Naive thymus-derived CD4-positive, alpha-beta T cell (primary cell): ENCODE measurements at places on chromosomes 6 and 20.

DNA sequence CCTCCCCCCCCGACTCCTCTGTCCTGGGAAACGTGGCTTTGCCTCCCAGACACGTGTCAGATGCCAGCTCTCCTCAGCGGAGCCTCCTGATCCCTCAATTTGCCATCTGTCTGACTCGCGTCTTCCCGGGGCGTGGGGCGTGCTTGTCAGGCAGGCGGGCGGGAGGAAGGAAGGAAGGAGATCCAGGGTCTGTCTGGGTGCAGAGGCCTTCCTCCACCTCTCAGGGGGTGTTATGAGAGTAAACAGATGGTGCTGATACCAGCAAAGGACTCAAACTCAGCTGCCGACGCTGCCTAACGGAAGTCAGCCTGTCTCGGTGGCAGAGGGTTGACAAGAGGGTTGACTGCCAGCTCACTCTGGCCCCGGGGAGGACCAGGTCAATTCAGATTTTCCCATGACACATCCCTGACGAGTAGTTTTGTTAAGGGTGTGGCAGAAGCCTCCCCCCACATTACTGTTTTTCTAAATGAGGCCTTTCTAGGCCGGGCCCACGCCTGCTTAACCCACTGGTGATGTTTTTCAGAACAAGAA is 17.0 kb downstream of the UQCC2 start:
- DNase-seq = peak; percentile 28

GRCh38 chr20:18009116-18009515 is 40.3 kb downstream of the MGME1 start:
- DNase-seq = no peak

- DNase-seq = no peak
Observed at GRCh38 chr20:58018590-58018989, 209.9 kb downstream of the ANKRD60 start.

DNA sequence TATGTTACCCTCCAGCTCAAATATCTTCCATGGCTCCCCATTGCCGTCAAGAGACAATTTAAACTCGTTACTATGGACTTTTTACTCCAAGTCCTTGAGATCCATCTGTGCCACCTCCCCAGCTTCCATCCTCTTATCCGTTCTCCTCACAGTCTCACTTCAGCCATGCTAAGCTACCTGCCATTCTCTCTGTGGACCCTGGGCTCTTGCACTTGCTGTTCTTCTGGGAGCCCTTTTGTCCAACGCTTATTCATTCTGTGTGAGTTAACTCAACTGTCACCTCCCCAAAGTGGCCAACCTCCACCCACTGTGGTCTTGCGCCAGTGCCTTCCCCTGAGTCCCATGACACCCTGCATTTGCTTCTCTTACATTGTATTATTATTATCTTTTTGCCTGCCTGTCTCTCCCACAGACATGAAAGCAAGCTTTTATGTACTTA is 132.4 kb downstream of the BCAS1 start:
- DNase-seq = no peak

DNA sequence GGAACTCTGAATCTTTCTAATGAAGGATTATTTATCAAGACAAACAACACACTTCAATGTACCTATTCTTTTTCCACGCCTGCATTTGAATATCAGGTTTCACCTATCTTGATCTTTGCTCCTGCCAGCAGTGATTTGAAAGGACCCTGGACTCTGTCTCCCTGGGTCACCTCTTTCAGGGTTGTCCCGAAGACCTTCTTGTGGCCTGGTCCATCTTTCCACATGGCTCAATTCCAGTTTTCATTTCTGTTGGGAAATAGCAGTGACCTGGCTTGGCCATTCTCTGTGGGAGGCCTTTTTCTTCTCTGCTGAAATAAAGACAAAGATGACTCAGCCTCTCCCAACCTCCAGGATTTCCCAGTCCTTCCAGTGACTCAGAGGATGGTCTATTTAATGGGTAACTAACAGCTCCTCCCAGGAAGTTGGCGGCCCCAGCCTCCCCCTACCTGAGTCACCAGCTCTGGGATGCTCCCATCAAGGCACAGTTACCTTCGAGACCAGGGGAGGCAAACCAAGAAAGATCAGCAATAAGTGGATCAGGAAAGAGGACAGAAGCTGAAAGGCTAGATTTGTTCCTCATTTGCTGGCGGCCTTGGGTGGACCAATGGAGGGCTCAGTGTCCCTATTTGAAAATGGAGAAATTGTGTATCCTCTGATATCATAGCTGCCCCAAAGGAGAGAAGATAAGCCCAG is 120.2 kb upstream of the RNF24 start:
- no peak for DNase-seq

DNA sequence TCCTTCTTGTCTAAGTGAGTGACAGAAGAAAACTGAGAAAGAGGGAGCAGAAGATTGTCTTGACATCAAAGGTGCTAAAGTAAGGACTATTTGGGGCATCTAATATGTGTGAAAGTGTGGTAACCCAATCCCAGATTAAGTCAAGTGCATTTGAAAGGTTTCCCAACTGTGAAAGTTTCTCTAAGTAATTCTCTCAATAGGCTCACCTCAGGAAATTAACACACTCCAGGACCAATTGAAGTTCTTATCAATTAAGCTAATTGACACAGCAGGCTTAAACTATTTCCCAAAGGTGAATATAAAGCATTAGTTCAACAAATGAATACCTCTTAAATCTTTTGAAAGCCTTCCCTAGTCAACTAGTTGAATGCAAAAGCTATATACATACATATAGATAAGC is 212.8 kb upstream of the FUT9 start:
- no peak for DNase-seq

GRCh38 chr6:147133669-147134068 is 70.5 kb upstream of the STXBP5 start:
- no peak for DNase-seq

DNA sequence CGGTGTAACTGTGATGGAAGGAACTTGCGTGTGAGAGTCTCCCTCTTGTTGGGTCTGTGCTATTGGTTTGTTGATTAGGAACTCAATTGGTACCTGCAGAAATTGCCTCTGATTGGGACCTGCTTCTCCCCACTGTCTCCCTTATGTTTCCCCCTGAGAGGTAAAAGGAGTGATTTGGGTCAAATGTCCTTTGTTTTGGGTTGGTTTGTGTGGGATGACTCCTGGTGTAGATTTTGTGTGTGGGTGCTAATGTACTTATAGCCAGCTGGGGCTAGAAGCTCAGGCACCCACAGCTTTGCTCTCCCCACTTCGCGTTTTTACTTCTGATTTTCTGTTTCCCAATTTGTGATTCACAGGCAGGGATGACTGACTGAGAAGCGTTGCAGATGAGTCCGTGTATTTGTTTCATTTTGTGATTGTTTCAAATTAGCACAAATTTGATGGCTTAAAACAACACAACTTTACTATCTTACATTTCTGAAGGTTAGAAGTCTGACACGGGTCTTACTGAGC is 79.1 kb downstream of the UTRN start:
- DNase-seq = no peak

- no peak for DNase-seq
Observed at GRCh38 chr6:15368186-15368585, 122.3 kb downstream of the JARID2 start.

DNA sequence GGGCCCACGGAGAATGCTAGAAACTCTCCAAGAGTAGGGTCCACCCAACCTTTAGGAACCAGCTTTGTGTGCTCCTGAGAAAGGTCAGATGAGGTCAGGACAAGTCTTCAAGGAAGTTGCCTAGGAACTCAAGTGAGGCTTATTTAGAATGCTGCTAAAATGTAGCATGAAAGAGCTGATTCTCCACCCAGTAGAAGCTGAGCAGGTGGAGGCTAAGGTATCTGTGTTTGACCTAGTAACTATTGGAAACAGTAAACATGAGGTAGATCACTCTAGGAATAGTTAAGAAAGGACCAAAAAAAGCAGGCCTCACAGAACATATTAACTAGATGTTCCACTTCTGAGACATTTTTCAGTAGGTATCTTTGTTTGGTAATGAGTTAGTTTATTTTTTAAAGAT is 13.9 kb downstream of the CEP43 start:
- no peak for DNase-seq

DNA sequence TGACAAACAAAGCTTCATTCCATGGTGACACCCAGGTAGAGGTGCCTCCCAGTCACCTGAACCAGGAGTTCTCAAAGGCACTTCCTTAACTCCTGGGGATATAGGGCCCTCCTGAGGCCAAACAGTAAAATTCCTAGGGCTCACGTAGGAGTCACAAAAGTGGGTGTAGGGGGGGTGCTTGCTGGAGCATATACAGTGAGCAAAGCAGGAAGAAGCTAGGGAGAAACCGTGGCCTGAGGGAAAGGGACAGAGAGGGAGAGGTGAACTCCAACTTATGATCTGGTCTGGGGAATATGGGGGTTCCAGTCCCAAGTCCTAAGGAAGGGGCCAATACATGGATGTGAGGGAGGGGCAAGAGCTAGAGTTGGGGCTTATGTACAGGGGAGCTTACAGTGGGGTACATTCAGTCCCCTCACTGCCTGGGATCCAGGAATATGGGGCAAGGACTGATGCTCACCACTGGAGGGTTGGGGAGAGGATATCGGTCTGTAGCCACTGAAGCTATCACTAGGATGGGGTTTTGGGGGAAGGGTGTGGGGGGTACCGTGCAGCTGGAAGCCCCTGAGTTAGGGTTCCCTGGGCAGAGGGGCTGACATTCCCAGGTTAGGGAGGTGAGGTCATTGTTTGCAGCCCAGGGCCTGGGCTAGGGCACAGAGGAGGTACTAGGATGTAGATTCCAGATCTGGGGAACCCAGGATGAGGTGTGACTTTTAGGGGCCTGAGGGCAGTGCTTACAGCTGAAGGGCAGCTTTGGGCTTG is 950 bp downstream of the PEDS1 start:
- DNase-seq = no peak

GRCh38 chr20:37979021-37979985 is 54.0 kb downstream of the TTI1 start:
- DNase-seq = no peak

DNA sequence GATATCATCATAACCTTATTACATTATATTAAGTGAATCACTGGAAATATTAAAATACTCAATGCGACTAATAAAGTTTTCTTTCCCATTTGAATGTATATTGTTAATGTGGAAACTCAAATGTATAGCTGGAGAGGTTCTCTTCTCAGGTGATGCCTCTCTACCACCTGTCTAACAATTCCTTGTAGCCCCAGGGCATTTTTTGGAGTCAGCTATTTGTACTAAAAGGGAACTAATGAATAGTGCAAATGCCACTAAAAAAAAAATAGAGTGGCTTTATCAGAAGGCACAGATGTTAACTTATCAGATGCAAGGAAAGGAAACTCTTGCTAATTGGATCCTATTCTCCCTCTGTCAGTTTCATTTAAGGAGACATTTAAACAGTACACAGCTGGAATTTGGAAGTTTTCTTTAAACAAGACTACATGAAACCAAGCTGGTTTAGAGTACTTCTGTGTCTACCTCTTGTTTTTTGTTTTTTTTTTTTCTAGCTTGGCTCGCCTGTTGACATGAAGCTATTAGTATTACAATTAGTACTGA is 897.0 kb upstream of the SLC35B3 start:
- DNase-seq = no peak

- peak; percentile 79 for DNase-seq
Observed at GRCh38 chr6:43181942-43182860, at the start of gene CUL9. TSS of gene CUL9 (plus strand) at chr6:43182196. CDS start at chr6:43184311, 2,115 bp downstream.

- DNase-seq = no peak
Observed at GRCh38 chr6:108732091-108732870, 115.9 kb upstream of the ARMC2 start.

DNA sequence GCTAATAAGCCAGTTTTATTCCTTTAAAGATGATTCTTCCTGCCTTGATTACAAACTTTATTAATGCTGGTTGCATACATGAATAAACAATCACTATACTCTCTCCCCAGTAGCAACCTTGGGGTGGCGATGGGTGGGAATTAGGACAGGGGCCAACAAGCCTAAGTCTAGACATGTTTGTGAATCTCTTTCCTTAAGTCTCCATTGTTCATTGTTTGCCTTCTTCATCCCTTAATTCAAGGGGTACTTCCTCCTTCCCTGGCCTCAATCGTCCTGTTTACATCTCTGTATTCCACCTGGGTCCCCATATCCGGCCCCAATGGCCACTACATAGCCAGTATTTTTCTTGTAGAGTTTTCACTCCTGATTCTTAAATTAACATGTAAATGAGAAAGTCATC is 66.0 kb downstream of the ARHGAP18 start:
- DNase-seq = no peak

DNA sequence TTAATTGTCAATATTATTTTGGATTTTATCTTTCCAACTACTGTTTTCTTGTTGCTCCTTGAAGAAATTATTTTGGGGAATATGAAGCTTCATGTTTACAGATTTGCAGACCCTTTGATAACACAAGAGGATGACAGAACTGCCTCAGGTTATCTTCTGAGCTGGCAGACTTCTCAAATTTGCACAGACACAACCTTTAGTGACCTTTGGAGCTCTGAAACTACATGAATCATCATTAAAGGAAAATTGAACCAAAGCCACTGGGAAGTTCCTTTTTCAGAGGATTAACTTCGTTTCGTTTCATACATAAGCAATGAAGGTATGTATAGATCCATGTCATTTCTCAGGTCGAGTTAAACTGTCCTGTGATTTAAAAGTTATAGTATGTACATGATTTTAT is 85.9 kb downstream of the FBXO5 start:
- DNase-seq = no peak

DNA sequence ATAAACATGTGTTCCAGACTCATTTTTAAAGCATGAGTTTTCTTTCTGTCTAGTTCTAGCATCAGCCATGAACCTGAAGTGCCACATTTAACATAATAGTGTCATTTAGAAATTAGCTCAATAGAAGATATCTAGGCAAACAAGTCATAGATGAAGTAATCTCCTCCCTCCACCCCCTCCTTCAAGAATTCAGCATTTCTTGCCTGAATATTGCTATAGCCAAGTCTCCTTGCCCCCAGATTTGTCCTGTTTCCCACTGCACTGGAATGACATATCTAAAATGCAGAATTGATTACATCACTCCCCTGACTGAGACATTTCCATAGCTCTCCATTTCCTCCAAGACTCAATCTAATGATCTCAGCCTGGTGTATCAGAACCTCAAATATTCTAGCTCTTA is 134.9 kb upstream of the BACH2 start:
- DNase-seq = no peak

- DNase-seq = no peak
Observed at GRCh38 chr6:144588697-144589325, 303.7 kb downstream of the UTRN start.

- DNase-seq = no peak
Observed at GRCh38 chr6:13038741-13039190, 289.6 kb downstream of the TBC1D7 start.

DNA sequence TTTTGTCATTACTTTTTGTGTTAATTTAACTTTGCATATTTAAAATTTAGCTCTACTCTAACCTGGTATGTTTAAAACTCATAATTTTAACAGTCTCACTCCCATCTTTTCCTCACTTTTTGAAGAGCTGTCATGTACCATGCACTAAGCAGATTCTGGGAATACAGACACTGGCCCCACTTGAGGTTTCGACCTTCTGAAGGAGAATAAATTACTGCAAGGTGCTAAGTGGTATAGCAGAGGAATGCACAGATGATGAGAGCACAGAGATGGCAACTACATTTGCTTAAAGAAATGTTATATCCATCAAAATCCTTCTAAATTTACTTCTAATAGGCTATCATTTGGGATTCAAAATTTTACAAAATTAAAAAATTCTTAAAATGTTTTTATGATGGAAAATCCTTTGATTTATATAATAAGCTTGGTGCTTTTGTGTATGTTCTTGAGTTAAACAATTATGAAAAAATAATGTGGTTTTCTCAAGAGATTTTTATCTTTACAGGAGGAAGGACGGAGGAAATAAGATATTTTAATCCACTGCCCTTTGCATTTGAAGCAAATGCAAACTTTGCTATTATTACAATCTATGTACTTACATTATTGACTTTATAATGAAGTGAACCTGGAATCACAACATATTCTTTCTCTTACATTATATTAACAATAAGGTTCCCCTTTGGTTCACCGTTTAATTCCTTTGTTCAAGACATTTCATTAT is 79.3 kb downstream of the AHI1 start:
- DNase-seq = no peak
